Thoracic aorta (tissue), 2 donors: ENCODE measurements at places on chromosomes 7 and 10.

GRCh38 chr10:116477986-116478664, 50.5 kb downstream of the PNLIPRP3 start:
- no peak for DNase-seq

DNA sequence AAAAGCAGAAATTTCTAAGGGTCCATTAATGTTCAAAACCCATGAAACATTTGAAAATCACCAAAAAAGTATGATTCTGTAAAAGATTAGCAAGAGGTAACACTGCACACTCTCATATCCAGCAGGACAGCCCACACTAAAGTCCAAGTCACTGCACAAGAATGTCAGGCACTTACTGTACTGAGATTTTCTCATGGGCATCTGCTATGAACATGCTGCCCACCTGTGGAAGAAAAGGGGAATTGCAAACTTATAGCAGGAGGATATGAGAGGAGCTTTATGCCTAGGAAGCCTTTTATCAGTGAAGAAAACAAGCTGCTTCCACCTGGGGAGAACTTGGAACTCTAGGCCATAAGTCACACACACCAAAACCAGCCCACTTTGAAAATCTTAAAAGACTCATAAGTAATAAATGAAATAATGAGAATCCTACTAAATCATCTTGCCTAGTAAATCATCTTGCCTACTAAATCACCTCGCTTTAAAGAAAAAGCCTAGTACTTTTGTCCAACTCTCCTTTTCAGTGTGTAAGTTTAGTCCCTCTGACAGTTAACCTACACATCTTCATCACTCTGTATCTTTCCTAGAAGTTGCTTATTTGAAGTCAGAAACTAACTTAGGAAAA, 46.1 kb downstream of the ARMH3 start:
- peak; percentile 11 for DNase-seq

DNA sequence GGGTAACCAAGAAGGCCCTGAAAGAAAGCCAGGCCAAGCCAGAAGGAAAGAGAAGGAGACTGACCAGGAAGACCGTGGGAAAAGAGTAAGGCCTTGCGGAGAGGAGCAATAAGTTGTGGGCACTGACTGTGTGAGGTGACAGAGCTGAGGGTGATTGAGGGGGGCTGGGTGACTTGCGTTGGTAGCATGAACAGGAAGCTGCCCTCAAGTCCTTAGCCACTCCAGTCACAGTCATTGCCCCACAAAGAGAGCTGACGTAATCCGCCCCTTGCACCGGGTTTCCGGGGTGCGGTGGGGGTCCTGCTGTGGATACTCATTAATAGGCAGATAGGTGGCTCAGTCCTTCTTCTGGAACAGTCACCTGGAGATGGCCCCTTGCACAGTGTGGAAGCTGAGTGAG, 16.1 kb upstream of the DMBT1 start:
- DNase-seq: no peak

DNA sequence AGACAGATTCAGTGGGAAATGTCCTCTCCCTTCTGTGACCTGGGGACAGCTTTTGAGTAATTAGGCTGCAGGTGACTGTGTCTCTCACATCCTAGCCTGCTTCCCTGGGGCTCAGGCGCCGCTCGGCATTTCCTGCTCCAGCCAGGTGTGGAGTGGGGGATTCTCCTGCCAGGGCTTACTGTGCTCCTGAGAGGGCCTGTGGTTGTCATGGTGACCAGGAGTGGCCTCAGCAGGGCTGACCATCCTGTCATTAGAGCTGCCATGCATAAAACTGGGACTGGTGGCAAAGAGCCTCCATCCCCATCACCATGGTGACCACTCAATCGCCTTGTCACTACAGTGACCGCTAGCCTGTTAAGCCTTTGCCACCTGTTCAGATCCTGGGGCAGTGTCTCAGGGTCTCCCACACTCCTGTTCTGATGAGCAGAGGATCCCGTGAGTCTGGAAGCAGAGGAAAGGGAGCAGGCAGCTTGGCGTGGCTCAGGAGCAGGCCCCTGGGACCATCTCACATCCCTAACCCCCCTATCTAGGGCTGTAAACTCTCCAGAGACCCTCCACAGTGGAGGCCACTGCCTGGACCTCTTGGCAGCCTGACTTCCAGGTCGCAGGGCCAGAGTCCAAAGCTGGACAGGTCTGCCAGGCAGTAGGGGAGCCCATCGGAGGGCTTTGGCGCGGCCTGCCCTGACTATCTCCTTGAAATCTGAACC, at the start of gene GCK:
GCK (minus strand) TSS at position 154 of the 707 bp plus-strand sequence. CDS start 486 bp downstream, outside the sequence.
- no peak for DNase-seq

DNA sequence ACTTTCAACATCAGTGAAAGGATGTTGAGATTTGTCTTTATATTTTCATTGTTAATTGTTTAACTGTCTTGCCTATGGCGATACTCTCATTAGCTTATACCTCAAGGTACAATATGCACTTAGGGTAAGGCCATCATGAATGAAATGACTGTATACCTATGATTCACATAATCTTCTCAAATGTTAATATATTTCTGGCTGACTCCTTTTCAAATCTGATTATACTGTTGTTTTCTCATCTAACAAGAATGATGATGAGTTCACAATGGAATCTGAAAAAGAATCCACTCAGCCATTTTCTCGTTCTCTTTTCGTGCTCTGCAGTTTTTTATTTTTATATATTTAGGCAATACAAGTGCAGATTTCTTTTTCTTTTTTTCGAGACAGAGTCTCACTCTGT, 159.1 kb downstream of the ARHGAP12 start:
- DNase-seq: no peak

DNA sequence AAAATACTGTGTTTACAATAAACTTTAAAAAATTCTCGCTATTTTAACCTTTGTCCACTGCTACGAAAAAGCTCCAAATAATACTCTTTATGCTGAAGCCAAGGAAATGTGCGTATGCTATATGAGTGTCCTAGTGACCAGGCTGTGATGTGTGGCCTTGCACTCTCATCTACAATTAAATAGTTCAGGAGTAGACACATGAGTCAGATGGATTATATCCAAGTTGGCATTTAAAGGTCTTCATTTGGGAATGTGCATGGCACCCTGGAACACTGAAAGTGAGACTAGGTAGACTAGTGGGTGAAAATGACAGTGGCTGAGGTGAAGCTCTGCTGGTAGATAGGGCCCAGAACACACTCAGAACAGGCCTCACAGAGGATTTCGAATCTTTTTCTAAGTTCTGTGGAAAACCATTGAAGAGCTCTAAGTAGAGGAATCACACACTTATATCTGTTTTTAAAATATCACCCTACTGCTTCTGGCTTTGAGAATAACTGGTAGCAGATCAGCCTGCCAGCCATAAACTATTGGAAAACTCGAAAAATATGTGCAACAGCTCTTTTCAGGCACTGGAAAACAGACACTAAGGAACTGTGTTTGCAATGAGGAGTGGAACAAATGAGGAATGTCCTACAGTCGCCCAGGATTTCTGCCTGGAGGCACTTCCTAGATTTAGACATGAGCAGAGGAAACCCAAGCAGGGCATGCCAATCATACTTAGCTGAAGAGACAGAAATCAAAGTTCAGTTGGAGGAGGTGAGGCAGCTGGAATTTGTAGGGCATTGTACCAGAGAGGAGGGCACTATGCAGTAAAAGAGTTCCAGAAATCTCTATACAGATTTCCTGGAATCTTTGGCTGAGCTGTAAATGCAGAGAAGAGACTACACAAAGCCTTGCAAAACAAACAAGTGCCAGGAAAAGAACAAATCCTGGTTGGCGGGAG, 603.8 kb upstream of the LRRTM3 start:
- DNase-seq: no peak

GRCh38 chr10:17563452-17563851, 53.7 kb downstream of the HACD1 start:
- no peak for DNase-seq

DNA sequence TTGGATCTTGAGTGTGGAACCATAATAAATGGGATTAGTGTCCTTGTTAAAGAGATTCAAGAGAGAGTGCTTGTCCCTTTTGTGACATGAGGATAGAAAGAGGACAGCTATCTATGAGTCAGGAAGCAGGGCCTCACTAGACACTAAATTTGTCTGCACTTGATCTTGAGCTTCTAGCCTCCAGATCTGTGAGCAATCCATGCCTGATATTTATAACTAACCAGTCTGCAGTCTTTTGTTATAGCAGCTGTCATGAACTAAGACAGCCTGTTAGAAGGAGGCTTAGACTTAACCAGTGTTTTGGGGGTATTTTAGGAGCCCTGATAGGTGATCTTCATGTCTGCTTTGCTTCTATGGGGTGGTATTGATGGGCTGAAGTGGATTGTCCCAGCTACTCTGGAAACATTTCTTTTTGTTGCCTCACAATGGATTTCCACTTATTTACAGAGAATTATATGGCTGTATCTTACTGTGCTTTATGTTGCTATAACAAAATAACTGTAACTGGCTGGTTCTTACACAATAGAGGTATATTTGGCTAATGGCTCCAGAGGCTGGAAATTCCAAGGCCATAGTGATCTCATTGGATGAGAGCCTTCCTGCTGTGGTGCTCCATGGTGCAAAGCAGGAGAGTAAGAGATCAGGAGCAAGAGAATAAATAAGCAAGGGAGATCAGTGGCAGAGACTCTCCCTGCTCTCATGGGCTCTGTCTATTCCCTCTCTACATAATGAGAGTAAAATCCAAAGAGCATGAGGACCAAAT, 23.4 kb upstream of the AKR1C3 start:
- DNase-seq: no peak

- DNase-seq: no peak
These were observed 288.8 kb upstream of the NFE2L3 start for GRCh38 chr7:25863005-25863728.

DNA sequence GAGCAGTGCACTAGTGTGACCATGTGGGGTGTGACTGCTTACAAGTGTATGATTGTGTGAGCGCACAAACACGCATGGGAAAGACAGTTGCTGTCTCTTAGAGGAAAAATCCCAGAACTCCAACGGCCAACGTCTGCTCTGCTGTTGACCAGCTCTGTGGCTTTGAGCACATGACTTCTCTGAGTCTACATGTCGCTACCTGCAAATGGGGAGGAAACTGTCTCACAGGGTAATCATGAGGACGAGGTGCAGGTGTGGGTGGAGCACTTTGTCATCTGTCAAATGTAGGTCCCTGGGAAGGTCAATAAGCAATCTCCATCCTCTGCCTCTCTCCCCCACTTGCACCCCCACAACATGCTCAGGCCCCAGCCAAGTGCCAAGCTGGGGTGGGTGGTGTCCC, 31.2 kb upstream of the TLX1 start:
- no peak for DNase-seq

DNA sequence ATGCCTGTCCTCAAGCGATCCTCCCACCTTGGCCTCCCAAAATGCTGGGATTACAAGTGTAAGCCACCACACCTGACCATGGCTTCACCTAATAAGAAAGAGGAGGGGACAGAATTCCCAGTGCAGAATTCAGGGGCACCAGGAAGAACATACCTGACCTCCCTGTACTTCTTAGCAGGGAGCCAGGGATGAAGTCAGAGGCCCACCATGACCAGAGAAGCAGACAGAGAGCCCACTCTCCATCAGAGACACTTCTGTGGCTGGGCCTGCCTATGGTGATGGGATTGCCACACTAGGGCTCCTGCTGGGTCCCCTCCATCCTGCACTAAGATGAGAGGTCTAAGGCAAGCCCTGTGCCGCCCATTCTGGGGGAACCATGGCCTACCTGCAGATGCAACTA, 157.4 kb upstream of the LYZL2 start:
- DNase-seq: no peak

DNA sequence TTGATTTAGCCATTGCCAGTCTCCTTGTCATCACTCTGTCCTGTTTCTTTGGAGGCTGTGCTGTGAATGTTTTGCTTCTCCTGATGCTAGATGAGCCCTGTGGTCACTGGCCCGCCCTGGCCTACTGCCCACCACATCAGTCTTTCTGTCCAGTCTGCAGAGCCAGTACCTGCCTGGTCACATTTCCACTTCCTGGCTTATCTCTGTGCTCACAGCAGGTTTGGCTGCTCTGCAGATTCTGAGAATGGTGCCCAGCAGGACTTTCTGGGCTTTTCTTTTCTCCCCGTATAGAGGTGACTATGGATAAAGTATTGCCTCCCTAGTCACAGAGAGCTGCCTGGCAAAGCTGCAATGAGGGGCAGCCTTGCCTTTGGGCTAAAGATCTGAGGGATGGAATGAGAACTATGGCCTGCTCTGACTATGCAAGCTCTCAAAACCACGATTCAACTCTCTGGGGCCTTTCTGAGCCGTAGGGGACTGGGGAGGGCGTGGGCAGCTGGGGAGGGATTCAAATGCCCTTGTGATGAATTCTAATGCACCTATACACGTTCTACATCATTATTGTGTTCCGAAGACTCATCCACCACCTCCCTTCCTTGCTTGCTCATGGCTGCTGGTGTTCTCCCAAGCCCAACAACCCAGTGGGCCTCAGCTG, 410.4 kb upstream of the NPVF start:
- no peak for DNase-seq

GRCh38 chr7:20521243-20521642, 94.2 kb upstream of the ABCB5 start:
- no peak for DNase-seq

- no peak for DNase-seq
These were observed 44.9 kb upstream of the ANK3 start for GRCh38 chr10:60434418-60435046.

GRCh38 chr7:5614600-5614999, 166.9 kb downstream of the RNF216 start:
- no peak for DNase-seq

GRCh38 chr10:4448030-4448429, 378.0 kb upstream of the AKR1E2 start:
- DNase-seq: no peak

- DNase-seq: no peak
These were observed 75.2 kb upstream of the NPVF start for GRCh38 chr7:25303281-25304181.

DNA sequence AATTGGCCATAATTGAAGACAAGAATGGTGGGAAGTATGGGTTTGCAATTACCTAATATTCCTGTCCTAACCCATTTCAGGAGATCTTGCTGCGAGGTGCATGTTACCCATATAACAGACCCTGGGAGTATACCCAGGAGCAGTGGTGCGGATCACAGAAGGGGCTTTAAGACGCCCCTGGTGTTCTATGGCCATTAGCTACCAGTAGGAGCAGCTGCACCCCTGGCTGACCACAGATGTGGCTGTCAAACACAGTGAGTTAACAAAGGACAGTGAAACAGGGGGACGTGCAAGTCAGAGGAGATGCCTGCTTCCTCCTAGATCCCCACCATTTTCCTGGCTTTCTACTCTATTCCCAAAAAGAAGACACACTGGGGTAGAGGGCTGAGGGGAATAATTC, 25.2 kb downstream of the AOC1 start:
- DNase-seq: no peak

DNA sequence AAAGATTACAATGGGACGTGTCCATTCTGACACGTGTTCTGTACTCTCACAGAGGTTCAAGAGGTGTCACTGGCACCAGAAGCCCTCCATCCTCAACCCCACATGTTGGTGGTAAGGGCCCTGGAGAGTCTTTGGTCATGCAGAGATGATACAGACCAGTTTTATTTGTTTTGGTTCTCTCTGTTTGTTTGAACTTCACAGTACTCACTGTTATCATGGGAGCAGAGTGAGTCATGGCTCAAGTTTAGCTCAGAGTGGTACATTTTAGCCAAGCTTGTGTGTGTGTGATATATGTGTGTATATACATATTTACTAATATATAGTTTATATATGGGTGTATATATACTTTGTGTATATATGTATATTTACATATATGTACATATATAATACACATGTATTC, 935.6 kb downstream of the GRID1 start:
- no peak for DNase-seq
